T-helper 2 cell treated with Interferon-gamma antibody and Interleukin-4, amounts not matched to agents 5 μg/mL and 100 μg/mL, for 36 hours (primary cell): ENCODE measurements at places on chromosomes 13 and 19.

GRCh38 chr19:41957838-41958366 is 1.2 kb downstream of the RABAC1 start:
- no peak for DNase-seq

- DNase-seq, result no peak
These were observed 180.4 kb downstream of the PCDH9 start for GRCh38 chr13:67049744-67050143.

- peak; percentile 69 for DNase-seq
These were observed 3.9 kb downstream of the SLC1A5 start for GRCh38 chr19:46784262-46785053.

DNA sequence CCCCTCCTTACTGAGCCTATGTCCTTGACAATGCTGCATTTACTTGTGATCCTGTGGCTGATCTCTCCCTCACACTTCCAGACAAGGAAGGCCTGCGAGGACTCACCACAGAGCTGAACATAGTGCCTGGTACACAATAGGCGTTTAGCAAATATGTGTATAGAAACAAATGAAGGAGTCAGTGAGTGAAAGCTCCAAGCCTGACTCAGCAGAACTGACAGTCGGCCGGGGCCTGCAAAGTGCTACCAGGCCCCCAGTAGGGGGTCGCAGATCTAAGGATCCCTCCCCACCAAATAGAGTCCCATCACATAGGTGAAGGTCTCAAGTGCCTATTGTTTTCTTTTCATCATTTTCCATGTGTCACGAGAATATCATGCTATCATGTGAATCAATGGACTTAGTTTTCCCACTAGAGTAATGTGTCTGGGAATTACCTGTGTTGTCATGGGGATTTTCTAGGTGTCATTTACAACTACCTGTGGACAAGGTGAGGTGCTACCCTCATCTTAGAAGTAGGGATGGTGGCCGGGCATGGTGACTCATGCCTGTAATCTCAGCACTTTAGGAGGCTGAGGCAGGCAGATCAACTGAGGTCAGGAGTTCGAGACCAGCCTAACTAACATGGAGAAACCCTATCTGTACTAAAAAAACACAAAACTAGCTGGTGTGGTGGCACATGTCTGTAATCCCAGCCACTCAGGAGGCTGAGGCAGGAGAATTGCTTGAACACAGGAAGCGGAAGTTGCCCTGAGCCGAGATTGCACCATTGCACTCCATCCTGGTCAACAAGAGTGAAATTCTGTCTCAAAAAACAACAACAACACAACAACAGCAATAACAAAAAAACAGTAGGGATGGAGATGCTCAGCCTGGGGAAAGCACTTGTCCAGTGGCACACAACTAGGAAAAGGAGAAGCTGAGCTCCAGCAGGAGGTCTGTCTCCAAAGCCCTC is 50.3 kb upstream of the CYP2A7 start:
- DNase-seq, result no peak

- no peak for DNase-seq
These were observed 64.6 kb downstream of the CCNE1 start for GRCh38 chr19:29876414-29876813.

DNA sequence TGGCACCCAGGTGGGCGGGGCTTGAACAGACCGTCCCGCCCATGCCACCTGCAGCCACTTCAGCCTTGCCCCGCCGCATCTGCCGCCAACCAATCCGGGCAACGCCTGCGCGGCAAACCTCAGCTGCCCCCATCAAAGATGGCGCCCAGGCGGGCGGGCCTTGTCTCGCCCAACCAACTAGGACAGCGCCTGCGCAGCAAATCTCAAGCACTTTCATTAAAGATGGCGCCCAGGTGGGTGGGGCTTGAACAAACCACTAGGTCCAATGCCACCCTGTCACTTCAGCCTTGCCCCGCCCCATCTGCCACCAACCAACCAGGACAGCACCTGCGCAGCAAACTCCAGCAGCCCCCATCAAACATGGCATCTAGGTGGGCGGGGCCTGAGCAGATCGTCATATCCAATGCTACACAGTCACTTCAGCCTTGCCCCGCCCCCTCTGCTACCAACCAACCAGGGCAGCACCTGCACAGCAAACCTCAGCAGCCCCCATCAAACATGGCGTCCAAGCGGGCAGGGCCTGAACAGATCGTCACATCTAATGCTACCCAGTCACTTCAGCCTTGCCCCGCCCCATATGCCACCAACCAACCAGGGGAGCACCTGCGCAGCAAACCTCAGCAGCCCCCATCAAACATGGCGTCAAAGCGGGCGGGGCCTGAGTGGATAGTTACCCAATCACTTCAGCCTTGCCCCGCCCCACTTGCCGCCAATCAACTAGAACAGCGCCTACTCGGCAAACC is 1.4 kb downstream of the PEG3 start:
- no peak for DNase-seq

DNA sequence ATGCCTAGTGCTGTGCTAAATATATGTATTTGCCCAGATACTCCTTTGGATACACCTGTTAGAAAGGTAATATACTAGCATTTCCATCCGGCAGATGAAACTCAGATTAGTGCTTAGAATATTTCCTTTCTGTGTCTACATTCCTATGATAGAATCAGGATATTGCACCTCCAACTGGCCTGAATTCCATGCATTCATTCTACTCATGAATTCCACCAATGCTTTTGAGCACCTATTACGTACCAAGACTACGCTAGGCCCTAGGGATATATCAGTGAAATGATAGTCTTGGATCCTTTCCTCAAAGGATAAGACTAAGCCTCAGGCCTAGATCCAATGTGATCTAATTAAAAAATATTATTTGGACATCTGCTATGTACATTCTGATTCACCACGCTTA is 223.8 kb upstream of the SERP2 start:
- DNase-seq, result no peak

DNA sequence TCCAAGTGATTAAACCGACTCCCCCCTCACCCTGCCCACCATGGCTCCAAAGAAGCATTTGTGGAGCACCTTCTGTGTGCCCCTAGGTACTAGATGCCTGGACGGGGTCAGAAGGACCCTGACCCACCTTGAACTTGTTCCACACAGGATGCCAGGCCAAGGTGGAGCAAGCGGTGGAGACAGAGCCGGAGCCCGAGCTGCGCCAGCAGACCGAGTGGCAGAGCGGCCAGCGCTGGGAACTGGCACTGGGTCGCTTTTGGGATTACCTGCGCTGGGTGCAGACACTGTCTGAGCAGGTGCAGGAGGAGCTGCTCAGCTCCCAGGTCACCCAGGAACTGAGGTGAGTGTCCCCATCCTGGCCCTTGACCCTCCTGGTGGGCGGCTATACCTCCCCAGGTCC is 2.0 kb downstream of the APOE start:
- no peak for DNase-seq

DNA sequence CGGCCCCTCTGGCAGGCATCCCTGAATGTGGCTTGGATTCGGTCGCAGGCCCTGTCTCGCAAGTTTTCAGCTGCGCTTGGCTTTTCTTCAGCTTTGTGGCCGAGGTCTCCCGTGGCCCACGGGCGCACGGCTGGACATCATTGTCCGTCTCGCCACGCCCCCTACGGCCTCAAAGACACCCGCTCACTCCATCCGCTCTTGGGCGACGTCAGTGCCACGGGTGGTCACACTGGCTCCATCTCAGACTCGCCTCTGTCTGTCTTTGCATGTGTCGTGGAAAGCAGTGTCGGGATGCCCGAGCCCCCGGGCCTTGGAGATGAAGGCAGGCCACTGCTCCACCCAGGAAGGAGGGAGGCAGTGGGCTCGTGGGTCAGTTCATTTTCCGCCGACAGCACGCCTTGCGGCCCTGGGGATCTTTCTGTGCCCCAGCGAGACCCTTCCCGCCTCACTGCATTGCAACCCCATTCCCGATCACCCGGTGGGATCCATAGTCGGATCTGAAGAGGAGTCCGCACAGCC is 51.0 kb downstream of the ZNF146 start:
- no peak for DNase-seq
